ENCODE measurements at places on chromosomes 7 and 10.
A peak's percentile ranks its signal among the peaks of the same experiment; 100 is the strongest.

DNA sequence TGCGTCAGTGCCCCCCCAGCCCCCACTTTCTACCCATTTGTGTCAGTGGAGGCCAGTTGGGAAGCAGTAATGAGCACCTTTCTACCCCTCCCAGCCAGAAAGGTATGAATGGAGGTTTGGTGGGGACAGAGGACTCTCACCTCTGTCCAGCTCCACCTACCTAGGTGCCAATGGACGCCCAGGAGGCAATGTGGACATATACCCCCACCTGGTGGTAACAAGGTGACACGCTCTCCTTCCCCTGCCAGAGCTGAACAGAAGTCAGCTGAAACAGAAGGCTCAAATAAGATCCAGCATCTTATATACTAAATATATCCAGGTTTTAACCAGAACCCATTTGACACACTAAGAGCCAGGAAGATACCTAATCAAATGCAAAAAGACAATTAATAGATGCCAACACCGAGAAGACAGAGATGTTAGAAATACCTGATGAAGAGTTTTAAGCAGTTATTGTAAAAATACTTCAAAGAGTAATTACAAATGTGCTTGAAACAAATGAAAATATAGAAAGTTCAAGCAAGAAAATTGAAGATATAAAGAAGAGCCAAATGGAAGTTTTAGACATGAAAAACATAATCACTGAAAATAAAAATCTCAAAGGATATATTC is 18.4 kb upstream of the SORCS3 start:
- peak; percentile 7 for DNase-seq

- no peak for DNase-seq
Measured at GRCh38 chr10:124075231-124075955, 18.0 kb downstream of the CHST15 start.

DNA sequence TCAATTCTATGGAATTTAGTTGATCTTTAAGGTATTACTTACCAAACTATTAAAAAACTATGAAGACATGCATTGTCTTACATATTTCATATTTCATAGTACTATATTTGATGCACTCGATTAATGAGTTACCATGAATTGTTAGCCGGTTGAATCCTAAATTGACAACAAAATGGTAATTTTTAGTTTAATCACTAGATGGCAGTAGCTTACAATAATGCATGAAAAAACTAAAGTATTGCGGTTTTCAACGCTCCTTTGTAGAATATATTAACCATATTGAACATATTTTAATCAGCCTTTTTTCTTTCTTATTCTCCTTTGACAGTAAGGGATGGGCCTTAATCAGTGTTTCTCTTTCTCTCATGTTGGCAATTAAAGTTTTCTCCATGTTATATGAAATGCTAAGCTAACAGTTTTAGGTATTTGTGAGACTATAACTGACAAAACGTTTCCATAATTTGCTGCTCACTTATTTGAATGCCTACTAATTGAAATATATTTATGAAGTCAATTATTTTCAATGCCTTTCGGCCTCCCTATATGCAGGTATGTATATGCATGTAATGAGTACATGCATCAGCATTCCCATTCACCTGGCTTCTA is 48.5 kb upstream of the ARL4A start:
- DNase-seq = peak; percentile 60

DNA sequence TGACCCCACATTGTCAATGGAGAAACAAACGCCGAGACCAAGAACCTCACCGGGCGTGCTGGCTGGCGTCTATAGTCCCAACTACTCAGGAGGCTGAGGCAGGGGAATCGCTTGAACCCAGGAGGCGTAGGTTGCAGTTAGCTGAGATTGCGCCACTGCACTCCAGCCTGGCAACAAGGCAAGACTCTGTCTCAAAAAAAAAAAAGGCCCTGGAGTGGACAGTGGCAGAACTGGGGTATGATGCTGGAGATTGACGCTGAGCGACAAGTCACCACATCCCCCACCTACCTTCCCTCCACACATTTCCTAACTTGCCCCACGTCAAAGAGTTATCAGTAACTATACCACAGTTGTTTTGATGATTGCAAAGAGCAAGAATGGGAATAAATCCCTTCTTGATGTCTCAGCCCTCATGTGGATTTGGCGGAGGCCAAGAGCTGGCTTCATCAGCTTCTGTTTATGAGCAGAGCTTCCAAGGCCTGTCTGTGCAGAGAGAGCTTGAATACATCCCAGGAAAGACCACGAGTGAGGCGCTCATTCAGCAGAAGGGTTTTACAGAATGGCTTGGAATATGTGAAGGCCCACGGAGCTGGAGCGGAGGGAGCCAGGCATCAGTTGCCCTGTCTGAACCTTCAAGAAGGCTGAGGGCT is 28.0 kb upstream of the TNS3 start:
- no peak for DNase-seq

- DNase-seq = no peak
Measured at GRCh38 chr7:29127527-29127926, 18.8 kb downstream of the CPVL start.

- no peak for DNase-seq
Measured at GRCh38 chr7:120856198-120856597, 1.7 kb downstream of the TSPAN12 start.

DNA sequence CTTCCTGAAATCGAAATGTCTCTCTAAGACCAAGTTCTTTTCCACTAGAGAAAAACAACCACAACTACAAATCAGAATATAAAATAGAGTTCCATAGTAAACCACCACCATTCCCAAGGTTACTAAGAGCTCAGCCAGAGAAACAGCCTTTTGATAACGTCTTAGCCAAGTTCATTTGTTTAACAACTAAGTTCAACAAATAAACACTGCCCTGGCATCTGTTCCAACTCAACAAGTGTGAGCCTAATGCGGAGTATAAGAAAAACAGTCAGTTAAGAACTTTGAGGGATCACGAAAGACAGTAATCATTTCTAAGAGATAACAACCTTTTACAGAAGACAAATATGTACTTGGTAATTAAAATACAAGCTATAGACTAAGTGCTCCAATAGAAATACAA is 77.3 kb downstream of the CALD1 start:
- no peak for DNase-seq

DNA sequence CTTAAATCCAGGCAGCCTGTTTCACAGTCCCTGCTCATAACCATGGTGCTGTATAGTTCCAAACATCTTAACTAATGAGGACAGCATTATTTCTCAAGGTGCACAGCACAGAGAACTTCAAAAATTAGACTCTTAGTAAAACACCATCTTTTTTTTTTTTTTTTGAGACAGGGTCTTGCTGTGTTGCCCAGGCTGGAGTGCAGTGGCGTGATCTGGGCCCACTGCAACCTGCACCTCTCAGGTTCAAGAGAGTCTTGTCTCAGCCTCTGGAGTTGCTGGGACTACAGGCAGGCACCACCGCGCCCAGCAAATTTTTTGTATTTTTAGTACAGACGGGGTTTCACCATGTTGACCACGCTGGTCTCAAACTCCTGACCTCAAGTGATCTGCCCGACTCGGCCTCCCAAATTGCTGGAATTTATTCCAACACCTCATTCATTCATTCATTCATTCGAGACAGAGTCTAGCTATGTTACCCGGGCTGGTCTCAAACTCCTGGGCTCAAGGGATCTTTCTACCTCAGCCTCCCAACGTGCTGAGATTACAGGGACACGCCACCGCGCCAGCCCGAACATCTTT is 507 bp upstream of the TMEM254 start:
- no peak for DNase-seq

DNA sequence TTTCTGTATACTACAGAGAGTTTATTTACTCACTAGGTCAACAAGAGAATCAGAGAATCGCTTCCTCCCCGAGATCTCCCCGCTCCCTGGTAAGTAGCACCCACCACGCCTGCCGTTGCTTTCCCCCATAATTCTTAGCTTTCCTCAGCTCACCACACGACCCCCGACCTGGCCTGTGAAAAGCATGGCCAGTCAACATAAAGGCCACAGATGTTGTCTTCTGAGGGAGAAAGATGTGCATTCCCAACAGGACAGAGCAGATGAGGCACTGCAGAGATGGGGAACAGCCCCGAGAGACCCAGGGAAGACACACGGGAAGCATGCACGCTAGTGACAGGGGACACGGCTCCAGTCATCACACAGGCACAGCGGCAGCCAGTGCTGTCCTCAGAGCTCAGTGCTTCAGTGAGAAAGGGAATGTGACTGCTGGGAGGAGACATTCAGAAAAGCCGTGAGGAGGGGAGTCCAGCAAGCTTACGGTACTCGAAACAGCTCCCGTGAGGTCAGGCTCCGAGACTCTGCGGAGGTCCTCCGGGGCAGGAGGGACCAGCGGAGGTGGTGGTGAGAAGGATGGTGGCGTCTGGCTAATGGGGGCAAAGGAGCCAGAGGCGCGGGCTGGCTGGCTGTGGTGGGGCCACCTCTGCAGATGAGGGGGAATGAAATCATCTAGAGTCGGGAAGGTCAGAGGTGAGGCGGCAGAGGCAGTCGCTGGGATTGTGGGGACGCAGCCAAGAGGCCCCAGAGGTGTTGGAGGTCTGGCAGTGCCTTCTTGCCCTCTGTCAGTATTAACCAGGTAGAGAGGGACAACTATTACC is 123.4 kb upstream of the PDLIM1 start:
- no peak for DNase-seq

DNA sequence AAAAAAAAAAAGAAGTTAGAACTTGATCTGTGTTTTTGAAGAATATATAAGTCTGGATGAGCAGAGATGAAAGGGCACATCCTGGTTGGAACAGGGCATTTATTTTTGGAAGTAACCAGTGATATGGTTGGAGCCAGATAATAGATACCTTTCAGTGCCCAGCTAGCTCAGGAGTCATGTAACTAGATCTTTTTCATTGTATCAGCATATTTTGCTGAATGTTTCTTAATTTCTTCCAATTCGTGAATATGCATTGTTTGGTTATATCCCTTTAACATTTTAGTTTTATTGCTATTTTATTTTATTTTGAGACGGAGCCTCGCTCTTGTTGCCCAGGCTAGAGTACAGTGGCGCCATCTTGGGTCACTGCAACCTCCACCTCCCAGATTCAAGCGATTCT is 81.8 kb downstream of the LCOR start:
- no peak for DNase-seq

DNA sequence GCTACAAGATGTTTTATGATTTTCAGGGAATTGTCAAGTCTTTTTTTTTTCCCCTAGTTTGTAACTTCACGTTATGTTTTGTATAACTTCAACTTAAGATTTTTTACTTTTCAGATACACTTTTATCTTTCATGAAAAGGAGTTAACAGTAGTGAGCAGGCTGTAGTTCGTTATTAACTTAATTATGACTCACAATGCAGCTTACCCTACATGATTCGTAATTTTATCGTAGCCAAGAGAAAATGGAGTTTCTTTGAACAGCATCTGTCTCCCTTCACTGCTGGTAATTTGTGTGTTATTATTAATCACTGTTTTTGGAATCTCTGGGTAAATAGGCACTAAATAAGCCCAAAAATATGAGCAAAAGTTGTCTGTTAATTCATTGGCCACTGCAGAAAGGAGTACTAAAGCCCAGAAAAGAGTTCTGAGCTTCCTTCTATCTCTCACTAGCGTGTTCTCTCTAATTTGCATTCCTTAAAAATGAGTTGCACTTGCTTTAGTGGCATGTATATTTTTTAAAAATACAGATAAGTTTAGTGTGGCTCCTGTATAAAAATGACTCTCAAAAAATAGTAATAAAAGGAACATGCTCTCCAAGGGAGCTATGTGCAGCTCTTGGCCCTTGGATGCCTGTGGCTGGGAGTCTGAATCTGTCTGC is 36.1 kb downstream of the RALA start:
- no peak for DNase-seq

GRCh38 chr10:61592581-61592980 is 70.1 kb upstream of the CABCOCO1 start:
- no peak for DNase-seq

DNA sequence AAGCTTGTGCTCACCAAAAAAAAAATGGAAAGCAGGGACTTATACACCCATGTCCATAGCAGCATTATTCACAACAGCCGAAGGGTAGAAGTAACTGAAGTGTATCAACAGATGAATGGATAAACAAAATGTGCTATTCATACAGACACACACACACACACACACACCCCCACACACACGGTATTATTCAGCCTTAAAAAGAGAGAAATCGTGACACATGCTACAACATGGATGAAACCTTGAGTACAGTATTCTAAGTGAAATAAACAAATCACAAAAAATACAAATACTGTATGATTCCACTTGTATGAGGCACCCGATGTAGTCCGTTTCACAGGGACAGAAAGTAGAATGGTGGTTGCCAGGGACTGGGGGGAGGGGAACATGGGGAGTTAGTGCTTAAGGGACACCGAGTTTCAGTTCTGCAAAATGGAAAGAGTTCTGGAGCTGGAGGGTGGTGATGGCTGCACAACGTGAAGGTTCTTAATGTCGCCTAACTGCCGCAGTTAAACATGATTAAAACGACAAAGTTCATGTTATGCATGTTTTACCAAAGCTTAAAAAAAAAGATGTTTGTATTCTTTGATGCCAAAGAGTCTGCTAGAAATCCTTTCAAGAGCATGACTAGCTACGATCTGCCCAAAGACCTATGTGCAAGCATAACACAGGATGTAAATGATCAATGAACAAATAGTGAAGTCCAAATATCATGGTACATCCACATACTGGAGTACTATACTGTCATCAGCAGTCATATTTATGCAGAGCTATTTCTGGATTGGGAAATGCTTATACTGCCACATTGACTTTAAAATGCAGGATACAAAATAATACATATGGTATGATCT is 7.2 kb downstream of the TNS3 start:
- peak; percentile 17 for DNase-seq

GRCh38 chr7:114554781-114555537 is 140.3 kb downstream of the FOXP2 start:
- DNase-seq = no peak

DNA sequence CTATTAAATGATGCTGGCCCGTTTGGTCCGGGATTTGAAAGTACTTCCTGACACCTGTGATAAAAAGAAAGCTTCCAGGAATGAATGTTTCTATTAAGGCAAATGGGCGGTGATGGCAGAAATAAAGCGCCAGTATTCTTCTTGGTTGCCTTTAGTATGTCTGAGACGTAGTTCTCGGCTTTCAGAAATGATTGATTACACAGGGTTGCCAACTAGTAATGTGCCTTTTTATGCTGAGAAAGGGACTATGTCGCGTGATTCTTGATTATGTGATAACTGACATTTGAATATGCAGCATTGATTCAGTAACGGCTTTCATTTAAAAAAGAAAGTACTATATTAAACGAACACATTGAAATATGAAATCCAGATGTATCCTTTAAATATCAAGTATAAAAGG is 13.9 kb downstream of the ZRANB1 start:
- no peak for DNase-seq

GRCh38 chr10:51960494-51960895 is 261.1 kb upstream of the CSTF2T start:
- peak; percentile 39 for DNase-seq

GRCh38 chr10:70379581-70380176 is 2.7 kb downstream of the LRRC20 start:
- DNase-seq = no peak

- DNase-seq = no peak
Measured at GRCh38 chr10:18436902-18437301, 214.5 kb downstream of the NSUN6 start.

- DNase-seq = no peak
Measured at GRCh38 chr10:86306628-86307278, 59.8 kb downstream of the GRID1 start.

GRCh38 chr10:63920926-63921325 is 399.7 kb downstream of the REEP3 start:
- DNase-seq = no peak

GRCh38 chr10:22338185-22338900 is 7.0 kb upstream of the SPAG6 start:
- no peak for DNase-seq

GRCh38 chr7:81256991-81257390 is 338.1 kb upstream of the SEMA3C start:
- no peak for DNase-seq

GRCh38 chr7:130381468-130382312 is 1.4 kb downstream of the CPA1 start:
- no peak for DNase-seq

- DNase-seq = no peak
Measured at GRCh38 chr7:137492889-137493288, 149.4 kb upstream of the PTN start.
